ENCODE measurements at places on chromosomes 7 and 10.

GRCh38 chr10:89393898-89394297 lies 1.5 kb downstream of the IFIT1 start:
- no peak for DNase-seq

DNA sequence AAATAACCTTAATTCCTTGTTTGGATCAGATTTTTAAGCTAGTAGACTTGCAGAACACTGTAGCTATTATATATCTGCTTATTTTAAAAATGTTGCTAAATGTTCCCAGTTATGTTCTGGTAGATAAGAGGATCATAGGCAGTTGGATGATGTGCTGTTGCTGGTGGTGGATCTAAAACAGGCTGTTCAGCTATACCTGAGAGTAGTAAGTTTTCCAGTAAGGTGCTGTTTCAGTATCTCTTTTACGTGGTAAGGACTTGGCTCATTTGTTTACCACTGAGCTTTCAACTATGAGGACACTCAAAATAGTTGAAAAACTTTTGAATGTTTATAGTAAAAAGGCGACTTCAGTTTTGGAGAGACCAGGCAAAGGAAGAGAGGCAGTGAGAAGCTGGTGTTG lies 180.9 kb downstream of the CDK14 start:
- DNase-seq = no peak

DNA sequence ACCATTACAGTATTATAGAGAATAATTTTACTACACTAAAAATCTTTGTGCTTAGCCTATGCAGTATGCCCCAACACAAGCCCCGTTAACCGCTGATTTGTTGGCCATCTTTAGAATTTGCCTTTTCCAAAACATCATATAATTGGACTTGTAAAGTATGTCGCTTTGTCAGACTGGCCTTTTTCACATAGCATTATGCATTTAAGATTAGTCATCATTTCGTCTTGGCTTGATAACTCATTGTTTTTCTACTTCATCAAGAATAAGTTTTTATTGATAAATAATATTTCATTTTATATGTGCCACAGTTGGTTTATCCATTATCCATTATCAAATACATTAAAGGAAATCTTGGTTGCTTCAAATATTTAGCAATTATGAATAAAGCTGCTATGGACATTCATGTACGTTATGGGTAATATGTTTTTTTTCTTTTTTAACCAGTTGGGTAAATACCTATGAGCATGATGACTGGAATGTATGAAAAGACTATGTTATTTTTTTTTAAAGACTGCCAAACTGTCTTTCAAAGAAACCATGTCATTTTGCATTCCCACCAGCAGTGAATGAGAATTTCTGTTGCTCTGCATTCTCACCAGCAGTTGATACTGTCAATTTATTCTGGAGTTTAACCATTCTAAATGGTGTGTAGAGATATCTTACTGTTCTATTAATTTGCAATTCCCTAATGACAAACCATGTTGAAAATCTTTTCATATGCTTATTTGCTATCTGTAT lies 273.1 kb upstream of the KCND2 start:
- DNase-seq = no peak

- no peak for DNase-seq
Measured at GRCh38 chr10:9068003-9068402, 1013.5 kb downstream of the GATA3 start.

GRCh38 chr10:88557658-88558057 lies 25.5 kb downstream of the RNLS start:
- no peak for DNase-seq

- DNase-seq = no peak
Measured at GRCh38 chr7:48028938-48029337, at the start of gene SUN3. Gene SUN3, minus strand, starts transcription at chr7:48029107. Its CDS starts 169 bp downstream, at chr7:48028938.

DNA sequence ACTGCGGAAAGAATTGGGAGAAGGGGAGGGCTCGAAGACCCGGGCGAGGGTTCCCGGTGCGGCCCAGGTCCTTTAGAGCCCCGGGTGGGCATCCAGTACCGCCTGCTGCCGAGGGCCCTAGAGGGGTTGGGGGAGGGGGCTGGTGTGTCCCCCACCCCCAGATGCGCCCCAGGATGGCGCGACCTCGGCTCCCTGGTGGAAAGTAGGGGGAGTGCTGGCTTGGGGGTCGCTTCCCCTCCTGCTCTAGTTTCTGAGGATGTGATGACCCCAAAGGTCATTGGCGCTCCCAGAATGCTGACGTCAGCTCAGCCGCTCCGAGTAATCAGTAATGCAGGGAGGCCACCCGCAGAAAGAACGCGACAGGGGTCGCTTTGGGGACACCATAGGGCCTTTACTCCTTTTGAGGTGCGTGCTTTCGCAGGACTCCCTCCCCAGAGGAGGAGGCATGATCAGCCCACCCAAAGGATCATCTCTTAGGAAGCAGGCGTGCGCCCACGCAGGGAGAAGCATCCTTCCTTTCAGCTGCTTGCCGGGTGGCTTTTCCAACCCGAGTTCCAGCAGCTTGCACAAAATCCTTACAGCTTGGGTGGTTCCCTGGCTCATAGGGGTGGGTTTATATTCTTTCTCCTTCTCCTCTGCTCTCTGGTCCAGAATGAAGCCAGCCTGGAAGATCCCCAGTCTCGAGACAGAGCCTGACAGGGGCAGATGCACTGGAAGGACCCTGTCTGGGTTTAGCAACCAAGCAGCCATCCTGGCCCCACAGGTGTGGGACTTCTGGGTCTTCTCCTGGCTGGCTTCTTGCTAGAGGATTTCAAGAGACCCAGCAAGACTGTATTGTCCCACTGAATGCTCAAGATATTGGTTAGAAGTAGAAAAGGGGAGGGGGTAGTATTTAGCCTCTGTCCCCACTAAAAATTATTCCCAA lies 1.3 kb upstream of the PRKAG2 start:
- no peak for DNase-seq

GRCh38 chr10:112057072-112057471 lies 126.5 kb downstream of the GPAM start:
- DNase-seq = no peak

DNA sequence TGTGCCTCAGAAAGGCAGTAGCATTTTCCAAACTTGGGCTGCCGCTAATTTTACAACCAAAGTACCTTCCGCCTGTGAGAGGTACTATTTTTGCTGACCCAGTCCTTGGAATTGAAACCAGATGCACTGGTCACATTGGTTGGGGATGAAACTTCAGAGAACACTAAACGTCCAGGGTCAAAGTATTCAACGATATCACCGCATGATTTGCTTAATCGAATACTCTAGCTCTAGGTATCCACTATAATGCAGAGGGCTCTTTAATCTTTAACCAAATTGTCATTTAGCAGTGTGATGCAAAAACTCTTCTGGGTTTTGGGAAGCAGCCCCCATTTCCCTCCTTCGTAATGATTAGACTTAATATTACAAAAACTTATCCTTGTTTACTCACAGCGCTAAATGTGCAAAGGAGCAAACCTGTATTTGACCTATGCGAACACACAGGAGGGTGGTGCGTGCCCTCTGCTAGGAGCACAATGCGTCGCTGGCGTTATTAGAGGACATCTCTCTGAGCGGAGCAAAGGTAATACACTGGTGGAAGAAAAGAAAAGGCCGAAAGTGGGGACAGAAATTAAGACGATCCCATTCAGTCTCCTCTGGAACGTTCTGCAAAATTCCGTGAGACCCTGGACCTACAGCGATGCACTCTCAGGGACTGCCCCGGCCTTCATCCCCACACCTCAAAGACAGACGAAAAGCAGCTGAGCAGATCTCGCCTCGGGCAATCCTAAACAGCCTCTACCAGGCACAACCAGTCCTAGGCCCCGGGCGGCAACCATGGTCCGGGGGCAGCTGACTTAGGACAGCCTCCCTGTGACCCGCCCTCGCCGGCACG lies 916 bp upstream of the EEPD1 start:
- no peak for DNase-seq

- DNase-seq = no peak
Measured at GRCh38 chr10:60525716-60526585, 136.3 kb upstream of the ANK3 start.

GRCh38 chr10:99815621-99816020 lies 33.2 kb downstream of the ABCC2 start:
- DNase-seq = no peak

- DNase-seq = no peak
Measured at GRCh38 chr10:113142601-113143362, 192.7 kb downstream of the TCF7L2 start.

GRCh38 chr7:30838008-30838407 lies 66.8 kb downstream of the MINDY4 start:
- peak; percentile 66 for DNase-seq

- no peak for DNase-seq
Measured at GRCh38 chr7:25636871-25637283, 408.6 kb upstream of the NPVF start.

GRCh38 chr7:80481196-80481884 lies 30.5 kb downstream of the GNAT3 start:
- no peak for DNase-seq

DNA sequence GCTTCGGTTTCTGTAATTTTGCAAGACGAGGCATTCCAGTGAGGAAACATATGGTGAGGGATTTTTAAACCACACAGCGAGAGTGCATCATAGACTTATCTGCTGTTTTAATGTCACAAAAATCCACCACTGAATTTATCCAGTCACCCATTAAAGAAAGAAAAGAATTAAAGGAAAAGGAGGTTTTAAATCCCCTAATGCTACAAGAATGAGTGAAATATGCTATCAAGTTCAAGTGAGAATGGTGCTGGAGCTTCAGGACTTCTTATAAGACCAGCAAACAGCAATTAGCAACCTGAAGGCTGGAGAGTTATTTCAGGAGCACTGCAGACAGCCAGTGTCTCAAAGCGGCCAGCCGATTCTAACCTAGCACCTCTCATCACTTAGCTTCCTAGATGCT lies 439.1 kb upstream of the MGMT start:
- no peak for DNase-seq

DNA sequence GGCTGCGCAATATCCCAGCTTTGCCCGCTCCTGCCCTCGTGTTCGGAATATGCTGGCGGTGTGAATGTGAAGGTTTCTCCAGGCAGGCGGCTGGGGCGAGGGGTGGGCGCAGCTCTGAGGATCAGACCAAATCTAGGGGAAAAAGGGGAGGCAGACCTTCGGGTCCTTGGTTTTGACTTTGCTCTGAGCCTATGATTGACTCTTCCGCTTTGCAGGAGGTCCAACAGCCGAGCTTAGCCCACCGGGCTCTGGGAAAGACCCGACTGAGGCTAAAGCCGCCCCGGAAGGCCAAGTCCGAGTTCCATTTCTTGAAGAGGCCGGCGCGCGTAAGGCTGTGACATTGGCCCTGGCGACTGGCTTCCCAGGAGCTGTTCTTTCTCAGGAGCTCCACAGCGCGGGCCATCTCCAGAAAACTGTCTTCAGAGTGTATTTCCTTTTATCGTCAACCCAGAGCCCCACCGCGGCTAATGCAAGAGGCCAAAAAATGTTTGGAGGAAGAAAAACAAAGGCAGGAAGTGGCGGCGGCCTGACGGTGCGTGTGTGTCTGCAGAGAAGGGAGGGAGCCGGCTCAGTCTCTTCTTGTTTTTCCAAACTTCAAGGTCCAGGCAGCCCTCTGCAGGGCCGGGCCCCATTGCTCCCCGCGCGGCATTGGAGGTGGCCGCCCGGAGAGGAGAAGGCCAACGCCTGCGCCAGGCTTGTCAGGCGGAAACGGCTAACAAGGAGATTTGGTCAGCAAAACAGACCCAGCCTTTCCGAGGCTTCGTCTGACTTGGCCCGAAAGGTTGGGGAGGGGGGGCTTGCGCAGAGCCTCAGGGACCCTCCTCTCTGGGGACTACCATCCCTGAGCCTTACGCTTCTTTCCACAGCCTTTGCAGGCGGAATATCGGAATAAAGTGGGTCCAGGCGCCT lies 3.6 kb upstream of the HOXA11 start:
- DNase-seq = no peak

GRCh38 chr7:147852833-147853232 lies 737.7 kb upstream of the C7orf33 start:
- no peak for DNase-seq

DNA sequence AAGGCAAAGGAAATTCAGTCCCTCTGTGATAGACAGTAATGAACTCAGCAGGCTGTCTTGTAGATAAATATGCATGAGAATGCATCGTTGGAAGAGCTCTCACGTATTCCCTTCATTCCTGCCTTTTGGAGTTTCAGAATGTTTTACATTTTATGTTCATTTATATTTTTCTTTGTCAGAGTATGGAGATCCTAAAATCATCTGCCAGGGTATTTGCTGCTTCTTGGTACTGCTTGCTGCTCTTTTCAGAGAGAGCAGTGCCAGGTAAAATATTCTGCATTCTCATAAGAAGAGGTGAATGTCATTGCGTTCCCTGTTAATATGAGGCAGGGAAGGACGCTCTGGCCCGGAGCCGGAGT lies 290.2 kb downstream of the CCDC3 start:
- no peak for DNase-seq

DNA sequence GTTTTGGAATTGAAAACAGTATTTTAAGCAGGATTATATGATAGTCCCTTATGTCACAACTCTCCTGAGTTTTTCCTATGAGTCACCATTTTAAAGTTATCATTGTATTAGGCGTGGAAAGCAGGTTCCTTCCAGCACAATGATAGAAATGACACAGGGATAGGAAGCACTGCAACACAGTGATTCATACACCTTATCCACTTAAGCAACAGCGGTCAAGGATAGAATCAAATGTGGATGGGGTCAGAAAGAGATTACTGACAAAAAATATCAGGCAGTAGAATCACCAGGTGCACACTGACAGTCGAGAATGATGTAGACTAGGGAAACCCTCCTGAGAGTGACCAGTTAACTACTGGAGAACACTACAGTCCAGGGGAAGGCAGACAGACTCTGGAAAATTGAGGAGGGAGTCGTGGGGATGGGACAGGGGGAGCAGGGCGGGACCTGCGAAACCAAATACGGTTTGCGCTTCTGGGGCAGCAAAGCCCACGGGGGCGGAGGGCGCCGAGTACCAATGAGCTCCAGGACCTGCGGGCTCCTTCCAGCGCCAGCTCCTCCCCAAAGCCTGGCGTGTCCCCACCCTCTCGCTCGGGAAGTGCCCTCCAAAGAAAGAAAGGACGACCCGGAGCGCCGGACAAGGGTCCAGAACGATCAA lies 479 bp downstream of the PNPLA8 start:
- DNase-seq = no peak

- no peak for DNase-seq
Measured at GRCh38 chr7:45622058-45622457, 47.9 kb downstream of the ADCY1 start.

All from suprapubic skin (tissue), 4 donors.